ENCODE measurements at places on chromosomes 5 and 9. TPM values are rescaled to one million over a fixed set of nuclear protein-coding genes. Genes with fewer than 3 reads are reported as not detected.

Gene CDH6
- total RNA-seq: 232 TPM

Gene PCDHGA10
- 6.9 TPM for total RNA-seq

Gene GFI1B
- total RNA-seq: not detected

Gene SPOCK1
- 5.0 TPM for total RNA-seq

Gene TRIM7
- total RNA-seq: 0.83 TPM

Gene CARTPT
- not detected for total RNA-seq

Gene PAEP
- not detected for total RNA-seq

Gene FBN2
- 67.5 TPM for total RNA-seq

Gene FRMPD1
- total RNA-seq: not detected

Gene SVEP1
- 16.7 TPM for total RNA-seq

Gene S1PR3
- total RNA-seq: 31.1 TPM

Gene DYNC2I2
- total RNA-seq: 37.1 TPM

Gene TXN
- 277 TPM for total RNA-seq

Gene RORB
- total RNA-seq: under 0.01 TPM

Gene ZFP37
- total RNA-seq: 4.4 TPM

Gene PCDH12
- total RNA-seq: 0.18 TPM

Gene RETREG1
- total RNA-seq: not detected

Gene ADAMTSL1
- 49.2 TPM for total RNA-seq

Gene MAMDC2
- total RNA-seq: 5.6 TPM

DNA sequence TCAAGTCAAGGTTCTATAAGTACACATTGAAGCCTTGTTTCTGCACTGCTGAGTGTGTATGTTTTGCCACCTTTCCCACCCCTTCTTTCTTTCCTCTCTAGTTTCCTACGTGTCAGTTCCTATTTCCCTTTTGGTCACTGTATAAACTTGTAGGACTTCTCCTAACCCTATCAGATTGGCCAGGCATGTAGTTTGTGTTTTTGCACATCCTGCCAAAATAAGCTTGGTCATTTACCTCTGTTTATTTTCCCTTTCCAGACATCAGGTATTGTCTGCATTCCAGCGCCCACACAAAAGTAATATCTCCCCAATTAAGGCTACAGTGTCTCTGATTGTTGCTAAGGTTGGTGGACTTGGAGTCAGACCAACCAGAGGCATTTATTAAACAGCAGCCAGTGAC is 252.9 kb upstream of the MPDZ start:
- H3K4me3 ChIP-seq: no peak overlapping the region
- no peaks in the 10 kb centered on the region for H3K36me3 ChIP-seq
- H3K27ac ChIP-seq: no peak overlapping the region
- H3K4me1 ChIP-seq: no peaks in the 10 kb centered on the region
- H3K27me3 ChIP-seq: no peaks in the 10 kb centered on the region
- no peak for DNase-seq

GRCh38 chr5:138948471-138949222 is 73.5 kb upstream of the LRRTM2 start:
- H3K27me3 ChIP-seq: no peaks in the 10 kb centered on the region
- DNase-seq: no peak
- H3K4me3 ChIP-seq: no peak overlapping the region
- no peak overlapping the region for H3K27ac ChIP-seq

- H3K36me3 ChIP-seq: no peaks in the 10 kb centered on the region
- no peak overlapping the region for H3K4me3 ChIP-seq
- no peak for DNase-seq
- no peaks in the 10 kb centered on the region for H3K4me1 ChIP-seq
Observed at GRCh38 chr5:181108578-181109165, 22.3 kb downstream of the OR2V1 start.

- no peaks in the 10 kb centered on the region for H3K36me3 ChIP-seq
- H3K4me1 ChIP-seq: peaks cover 5% of the 10 kb centered on the region
- DNase-seq: no peak
- H3K27me3 ChIP-seq: no peaks in the 10 kb centered on the region
- H3K27ac ChIP-seq: no peak overlapping the region
Observed at GRCh38 chr9:86443992-86444391, 89.8 kb upstream of the TUT7 start.

DNA sequence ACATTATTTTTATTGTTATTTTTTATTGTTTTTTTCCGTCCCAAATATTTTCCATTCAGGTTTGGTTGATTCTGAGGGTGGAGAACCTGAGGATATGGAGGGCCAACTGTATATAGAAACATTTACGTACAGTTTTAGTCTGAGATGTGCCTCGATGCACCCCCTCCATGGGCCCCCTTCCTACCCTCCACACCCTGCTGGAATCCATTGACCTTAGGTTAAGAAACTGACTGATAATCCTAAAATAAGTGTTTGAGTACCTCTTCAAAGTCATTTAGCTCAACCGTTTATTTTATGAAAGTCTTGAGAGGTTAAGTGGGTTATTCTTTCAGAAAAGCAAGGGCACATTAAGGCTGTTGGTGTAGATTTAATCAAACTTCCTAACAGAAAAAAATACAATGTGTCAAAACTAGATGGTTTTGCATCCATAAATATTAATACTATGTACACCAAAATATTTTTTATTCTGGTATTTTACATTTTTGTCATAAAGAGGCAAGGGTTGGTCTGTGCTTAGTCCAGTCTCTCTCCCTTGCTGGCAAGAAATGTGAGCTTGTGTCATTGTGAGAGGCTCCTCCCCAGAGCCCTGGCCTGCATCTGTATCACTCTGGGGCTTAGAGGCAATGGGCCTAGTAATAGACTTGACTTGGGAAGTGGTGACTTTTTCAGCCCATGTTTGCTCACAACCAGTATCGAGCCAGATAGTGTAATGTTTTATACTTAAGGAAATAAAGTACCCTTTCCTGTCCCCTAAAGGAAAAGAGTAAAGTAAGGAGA is 15.7 kb downstream of the MTRR start:
- no peak for DNase-seq
- H3K27ac ChIP-seq: no peak overlapping the region
- peaks cover 31% of the 10 kb centered on the region for H3K36me3 ChIP-seq
- no peak overlapping the region for H3K4me3 ChIP-seq

DNA sequence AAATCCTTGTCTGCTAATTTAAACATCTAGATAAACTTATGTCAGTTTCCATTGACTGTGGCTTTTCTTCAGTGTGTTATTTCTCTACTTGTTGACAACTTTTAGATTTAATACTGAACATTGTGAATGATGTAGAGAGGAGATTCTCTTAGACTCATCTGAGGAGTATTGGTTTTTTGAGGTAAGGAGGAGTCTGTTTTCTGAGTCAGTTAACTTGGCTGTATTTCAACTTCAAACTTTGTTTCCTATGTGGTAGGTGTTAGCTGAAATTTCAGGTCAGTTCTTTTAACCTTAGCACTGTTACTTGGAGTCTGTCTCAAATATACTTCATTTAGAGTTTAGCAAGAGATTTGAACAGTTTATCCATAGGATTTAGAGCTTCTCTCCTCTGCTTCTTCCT is 67.9 kb downstream of the XRCC4 start:
- H3K27ac ChIP-seq: no peak overlapping the region
- H3K36me3 ChIP-seq: no peaks in the 10 kb centered on the region
- DNase-seq: peak; percentile 40
- no peaks in the 10 kb centered on the region for H3K4me1 ChIP-seq
- H3K27me3 ChIP-seq: no peaks in the 10 kb centered on the region

DNA sequence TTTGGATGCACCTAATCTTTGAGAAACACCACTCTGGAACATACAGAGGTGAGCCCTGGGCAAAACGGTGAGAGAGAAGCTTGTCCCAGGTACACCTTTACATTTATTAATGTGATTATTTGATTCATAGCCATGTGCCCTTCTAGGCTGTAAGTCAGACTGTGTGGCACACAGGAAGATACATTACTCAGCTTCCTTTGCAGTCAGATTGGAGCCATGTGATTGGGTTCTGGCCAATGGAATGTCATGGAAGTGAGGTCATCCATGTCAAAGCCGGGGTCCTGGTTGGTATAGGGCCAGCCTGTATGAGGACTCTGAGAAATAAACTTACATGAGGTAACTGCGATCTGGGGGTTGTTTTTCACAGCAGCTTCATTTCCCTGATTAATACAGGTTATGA is 106.8 kb upstream of the CD180 start:
- H3K4me3 ChIP-seq: no peak overlapping the region
- no peak overlapping the region for H3K27ac ChIP-seq
- H3K27me3 ChIP-seq: no peaks in the 10 kb centered on the region

- H3K4me3 ChIP-seq: no peak overlapping the region
- no peaks in the 10 kb centered on the region for H3K4me1 ChIP-seq
- no peak overlapping the region for H3K27ac ChIP-seq
- no peaks in the 10 kb centered on the region for H3K27me3 ChIP-seq
Observed at GRCh38 chr5:101080462-101081240, 177.6 kb upstream of the ST8SIA4 start.

GRCh38 chr5:72692651-72693442 is 123.6 kb upstream of the TNPO1 start:
- H3K27ac ChIP-seq: no peak overlapping the region
- H3K4me3 ChIP-seq: no peak overlapping the region
- H3K27me3 ChIP-seq: peaks cover 2% of the 10 kb centered on the region
- H3K4me1 ChIP-seq: peaks cover 3% of the 10 kb centered on the region

- DNase-seq: no peak
- no peak overlapping the region for H3K4me3 ChIP-seq
- no peaks in the 10 kb centered on the region for H3K4me1 ChIP-seq
- no peaks in the 10 kb centered on the region for H3K36me3 ChIP-seq
- no peak overlapping the region for H3K27ac ChIP-seq
Observed at GRCh38 chr5:180129291-180130190, 58.0 kb upstream of the RNF130 start.

- no peak for DNase-seq
- H3K27ac ChIP-seq: no peak overlapping the region
- no peaks in the 10 kb centered on the region for H3K36me3 ChIP-seq
- H3K4me1 ChIP-seq: peaks cover 5% of the 10 kb centered on the region
- no peaks in the 10 kb centered on the region for H3K27me3 ChIP-seq
- H3K4me3 ChIP-seq: no peak overlapping the region
Observed at GRCh38 chr9:99264070-99264680, 42.1 kb downstream of the SEC61B start.

DNA sequence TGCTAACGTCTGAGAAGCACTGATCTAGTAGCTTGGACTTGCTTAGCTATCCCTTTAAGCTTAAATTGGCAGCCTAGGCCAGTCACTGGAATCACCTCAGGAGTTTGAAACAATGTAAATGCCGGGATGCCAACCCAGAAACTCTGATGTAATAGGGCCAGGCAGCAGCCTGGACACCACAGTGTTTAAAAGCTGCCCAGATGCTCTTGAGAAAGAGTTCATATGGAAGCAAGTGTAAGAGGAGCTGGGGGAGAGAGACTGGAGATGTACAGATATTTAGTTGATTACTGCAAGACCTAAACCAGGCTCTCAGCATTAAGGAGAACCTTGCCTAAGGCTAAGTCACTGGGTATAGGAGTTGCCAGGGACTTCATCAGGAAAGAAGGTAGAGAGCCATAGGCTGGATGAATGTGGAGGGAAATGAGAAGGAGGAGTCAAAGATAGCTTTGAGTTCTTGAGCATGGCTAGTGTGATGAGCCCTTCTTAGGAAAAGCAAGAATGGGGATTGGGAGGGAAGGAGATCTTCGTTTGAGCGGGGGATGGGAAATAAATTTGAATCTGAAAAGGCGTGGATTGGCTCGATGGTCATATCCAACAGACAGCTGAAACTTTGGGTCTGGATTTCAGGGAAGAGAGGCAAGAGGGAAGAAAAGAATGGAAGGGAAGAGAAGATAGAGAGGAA is 392.9 kb upstream of the WWC1 start:
- H3K27me3 ChIP-seq: peaks cover under 1% of the 10 kb centered on the region
- H3K27ac ChIP-seq: no peak overlapping the region
- no peak for DNase-seq
- H3K4me1 ChIP-seq: no peaks in the 10 kb centered on the region
- H3K36me3 ChIP-seq: no peaks in the 10 kb centered on the region
- no peak overlapping the region for H3K4me3 ChIP-seq

- H3K4me3 ChIP-seq: no peak overlapping the region
- H3K36me3 ChIP-seq: no peaks in the 10 kb centered on the region
- peaks cover 18% of the 10 kb centered on the region for H3K4me1 ChIP-seq
- peak overlapping the region; percentile 100 for H3K27ac ChIP-seq
- no peaks in the 10 kb centered on the region for H3K27me3 ChIP-seq
- peak; percentile 90 for DNase-seq
Observed at GRCh38 chr9:7368410-7369292, 430.9 kb downstream of the DMAC1 start.

GRCh38 chr5:158463938-158464337 is 605.0 kb upstream of the CLINT1 start:
- no peak overlapping the region for H3K27ac ChIP-seq
- H3K36me3 ChIP-seq: no peaks in the 10 kb centered on the region
- no peak overlapping the region for H3K4me3 ChIP-seq
- H3K27me3 ChIP-seq: peaks cover 2% of the 10 kb centered on the region

DNA sequence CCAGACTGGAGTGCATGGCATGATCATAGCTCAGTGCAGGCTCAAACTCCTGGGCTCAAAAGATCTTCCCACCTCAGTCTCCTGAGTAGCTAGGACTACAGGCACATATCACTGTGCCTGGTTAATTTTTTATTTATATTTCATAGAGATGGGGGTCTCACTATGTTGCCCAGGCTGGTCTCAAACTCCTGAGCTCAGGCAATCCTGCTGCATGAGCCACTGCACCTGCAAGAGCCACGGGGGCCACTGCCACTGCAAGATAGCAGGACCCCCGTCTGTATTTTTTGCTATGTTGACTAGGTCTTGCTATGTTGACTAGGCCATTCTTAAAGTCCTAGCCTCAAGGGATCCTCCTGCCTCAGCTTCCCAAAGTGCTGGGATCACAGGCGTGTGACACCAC is 6.5 kb downstream of the CYSTM1 start:
- peaks cover 10% of the 10 kb centered on the region for H3K4me1 ChIP-seq
- DNase-seq: no peak
- no peaks in the 10 kb centered on the region for H3K27me3 ChIP-seq
- H3K36me3 ChIP-seq: no peaks in the 10 kb centered on the region

- no peaks in the 10 kb centered on the region for H3K36me3 ChIP-seq
- no peak for DNase-seq
- no peak overlapping the region for H3K27ac ChIP-seq
- H3K4me1 ChIP-seq: peaks cover 7% of the 10 kb centered on the region
Observed at GRCh38 chr5:56680731-56681130, 134.6 kb upstream of the MAP3K1 start.

- no peaks in the 10 kb centered on the region for H3K27me3 ChIP-seq
- no peaks in the 10 kb centered on the region for H3K36me3 ChIP-seq
- H3K4me1 ChIP-seq: peaks cover 4% of the 10 kb centered on the region
- H3K4me3 ChIP-seq: no peak overlapping the region
- no peak overlapping the region for H3K27ac ChIP-seq
- DNase-seq: peak; percentile 44
Observed at GRCh38 chr9:121912812-121913627, 180.1 kb downstream of the TTLL11 start.

GRCh38 chr5:158869854-158870253 is 229.9 kb downstream of the EBF1 start:
- no peak overlapping the region for H3K27ac ChIP-seq
- no peaks in the 10 kb centered on the region for H3K4me1 ChIP-seq
- H3K36me3 ChIP-seq: no peaks in the 10 kb centered on the region
- DNase-seq: no peak
- H3K4me3 ChIP-seq: no peak overlapping the region

DNA sequence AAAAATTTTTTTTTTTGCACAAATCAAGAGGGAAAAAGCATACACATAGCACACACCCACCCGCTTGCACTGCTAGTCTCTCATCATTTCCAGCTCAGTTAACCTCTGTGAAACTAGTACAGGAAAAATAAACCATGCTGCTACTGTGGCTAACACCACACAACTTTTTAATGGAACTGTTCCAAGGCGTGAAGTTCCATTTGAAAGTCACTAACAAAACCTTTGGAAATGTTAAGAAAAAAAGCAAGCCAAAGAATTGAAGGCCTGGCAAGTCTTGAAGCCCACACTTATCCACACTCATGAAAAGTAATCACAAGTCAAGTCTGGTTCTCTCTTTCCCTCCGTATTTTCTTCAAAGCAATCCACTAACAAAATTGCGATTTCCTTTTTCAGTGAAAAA is 116.3 kb downstream of the FANCC start:
- no peak overlapping the region for H3K27ac ChIP-seq
- no peaks in the 10 kb centered on the region for H3K27me3 ChIP-seq
- H3K36me3 ChIP-seq: no peaks in the 10 kb centered on the region
- peaks cover 10% of the 10 kb centered on the region for H3K4me1 ChIP-seq
- DNase-seq: no peak

Measured in IMR-90 (cell line).